AG04450 (cell line): ENCODE measurements at places on chromosomes 11 and 22. TPM values are rescaled to one million over a fixed set of nuclear protein-coding genes. Genes with fewer than 3 reads are reported as not detected.

DNA sequence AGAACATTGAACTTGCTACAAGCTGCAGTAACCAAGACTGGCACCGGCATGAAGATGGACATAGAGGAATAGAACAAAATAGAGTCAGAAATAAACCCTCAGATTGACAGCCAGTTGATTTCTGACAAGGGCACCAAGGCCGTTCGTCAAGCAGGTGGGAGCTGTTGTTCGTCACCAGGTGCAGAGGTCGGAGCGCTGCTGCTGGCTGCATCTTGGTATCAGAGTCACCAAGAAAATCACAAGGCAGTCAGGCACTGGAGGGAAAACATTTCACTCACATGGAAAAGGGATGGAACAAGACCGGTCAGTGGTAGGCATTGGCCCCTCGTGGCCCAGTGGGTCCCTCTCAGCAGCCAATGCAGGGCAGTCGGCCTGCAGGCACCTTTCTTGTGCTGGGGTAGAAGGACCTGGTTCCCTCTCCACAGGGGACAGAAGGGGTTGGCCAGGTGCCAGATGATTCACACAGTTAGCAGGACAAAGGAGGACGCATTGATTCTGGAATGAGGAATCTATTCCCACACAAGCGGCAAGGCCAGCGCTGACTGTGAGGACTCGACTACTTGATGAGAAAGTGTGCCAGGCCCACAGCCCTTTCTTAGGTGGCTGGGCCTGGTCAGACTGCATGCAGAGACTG lies 115.8 kb upstream of the FGF3 start:
- DNase-seq = no peak

- no peak for DNase-seq
Measured at GRCh38 chr11:94885133-94885532, 88.2 kb downstream of the CWC15 start.

- DNase-seq = no peak
Measured at GRCh38 chr11:64125676-64126075, 40.2 kb downstream of the MACROD1 start.

- no peak for DNase-seq
Measured at GRCh38 chr11:71542879-71543777, 5.1 kb upstream of the KRTAP5-9 start.

IMMP1L gene
- polyA plus RNA-seq = 17.7 and 23.9 TPM in 2 replicates

GRCh38 chr22:35973388-35973787 lies 55.2 kb downstream of the RBFOX2 start:
- no peak for DNase-seq
